ENCODE measurements at places on chromosomes 1 and 21. TPM values are rescaled to one million over a fixed set of nuclear protein-coding genes. Genes with fewer than 3 reads are reported as not detected.

SHE gene
- 44.3 TPM for total RNA-seq

C1orf210 gene
- total RNA-seq, result 40.8 TPM

PLD5 gene
- 0.54 TPM for total RNA-seq

RYR2 gene
- 6.6 TPM for total RNA-seq

HORMAD1 gene
- total RNA-seq, result not detected

CAPN9 gene
- total RNA-seq, result not detected

RAB4A gene
- total RNA-seq, result 73.6 TPM

OPRD1 gene
- total RNA-seq, result not detected

TPTE gene
- total RNA-seq, result 0.22 TPM

KIAA0040 gene
- total RNA-seq, result 28.4 TPM

CSMD2 gene
- 0.45 TPM for total RNA-seq

KCNH1 gene
- total RNA-seq, result not detected

MROH7 gene
- total RNA-seq, result 24.1 TPM

DAB1 gene
- total RNA-seq, result 0.13 TPM

DNA sequence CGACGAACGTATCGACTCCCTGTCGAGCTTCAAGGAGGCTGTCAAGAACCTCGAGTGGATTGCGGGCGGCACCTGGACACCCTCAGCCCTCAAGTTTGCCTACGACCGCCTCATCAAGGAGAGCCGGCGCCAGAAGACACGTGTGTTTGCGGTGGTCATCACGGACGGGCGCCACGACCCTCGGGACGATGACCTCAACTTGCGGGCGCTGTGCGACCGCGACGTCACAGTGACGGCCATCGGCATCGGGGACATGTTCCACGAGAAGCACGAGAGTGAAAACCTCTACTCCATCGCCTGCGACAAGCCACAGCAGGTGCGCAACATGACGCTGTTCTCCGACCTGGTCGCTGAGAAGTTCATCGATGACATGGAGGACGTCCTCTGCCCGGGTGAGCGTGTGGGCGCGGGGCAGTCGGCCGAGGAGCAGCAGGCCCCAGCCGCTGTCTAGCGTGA lies 28.0 kb downstream of the COL6A2 start:
- DNase-seq, result no peak

- DNase-seq, result no peak
These were observed 2.5 kb upstream of the DCAF8 start for GRCh38 chr1:160264795-160265307.

- DNase-seq, result peak; percentile 56
These were observed 20.7 kb upstream of the LAX1 start for GRCh38 chr1:203744075-203744972.

- peak; percentile 62 for DNase-seq
These were observed 106.4 kb downstream of the KCND3 start for GRCh38 chr1:111882986-111883560.

DNA sequence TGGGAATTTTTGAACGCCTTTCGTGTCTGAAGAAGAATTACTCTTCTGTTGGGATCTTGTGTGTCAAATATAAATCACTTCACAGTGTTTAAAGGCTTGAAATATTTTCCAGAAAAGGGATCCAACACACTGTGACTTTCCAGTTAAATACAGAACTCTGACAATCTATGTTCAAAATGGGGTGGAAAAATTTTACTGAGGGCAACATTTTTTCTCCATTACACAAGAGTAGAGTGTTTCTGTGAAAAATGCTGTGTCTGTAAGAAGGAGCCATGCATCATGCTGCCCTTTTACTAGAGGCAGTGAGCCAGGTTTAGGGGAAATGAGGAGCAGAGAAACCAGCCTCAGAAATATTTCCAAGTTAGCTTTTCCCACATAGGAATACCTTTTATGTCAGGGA lies 86.5 kb downstream of the VPS13D start:
- DNase-seq, result no peak

DNA sequence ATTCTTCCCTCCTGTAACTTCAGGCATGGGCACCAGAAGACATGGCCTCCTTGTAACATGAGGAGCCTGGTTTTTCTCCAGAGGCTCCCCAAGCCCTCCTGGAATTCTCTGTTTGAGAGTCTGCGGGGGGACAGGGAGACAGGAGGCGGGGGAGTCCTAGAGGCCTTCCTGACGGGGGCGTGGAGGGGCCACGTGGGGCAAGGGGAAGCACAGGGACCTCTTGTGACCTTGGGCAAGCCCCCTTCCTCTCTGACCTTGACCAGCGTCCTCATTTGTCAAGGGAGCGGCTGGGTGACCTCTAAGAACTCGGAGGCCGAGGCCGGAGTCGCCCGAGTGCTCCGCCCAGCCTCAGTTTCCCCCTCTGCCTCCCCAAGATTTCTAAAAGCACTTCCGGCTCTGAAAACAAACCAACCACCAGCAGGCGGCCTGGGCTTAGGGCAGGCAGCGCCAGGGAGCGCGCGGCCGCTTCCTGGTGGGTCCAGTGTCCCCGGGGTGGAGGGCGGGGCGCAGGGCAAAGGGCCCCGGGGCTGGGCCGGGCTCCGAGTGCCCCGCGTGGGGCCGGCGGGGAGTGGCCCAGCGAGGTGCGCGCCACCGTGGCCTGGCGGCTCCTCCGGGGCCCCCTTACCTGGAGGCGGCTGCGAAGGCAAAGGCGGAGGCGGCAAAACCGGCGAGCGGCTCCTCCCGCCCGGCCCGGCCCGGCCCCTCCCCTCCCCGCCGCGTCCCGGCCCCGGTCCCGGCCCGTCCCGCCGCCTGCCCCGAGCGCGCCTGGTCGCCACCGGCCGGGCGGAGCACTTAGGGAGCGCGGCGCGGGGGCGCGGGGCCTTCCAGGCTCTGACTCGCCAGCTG lies at the start of gene TMCO4:
TSS of gene TMCO4 (minus strand) at position 687 of the 846 bp plus-strand sequence. CDS start 19,158 bp downstream, outside the sequence.
- peak; percentile 82 for DNase-seq

GRCh38 chr1:56284928-56285327 lies 294.4 kb downstream of the PLPP3 start:
- DNase-seq, result no peak

DNA sequence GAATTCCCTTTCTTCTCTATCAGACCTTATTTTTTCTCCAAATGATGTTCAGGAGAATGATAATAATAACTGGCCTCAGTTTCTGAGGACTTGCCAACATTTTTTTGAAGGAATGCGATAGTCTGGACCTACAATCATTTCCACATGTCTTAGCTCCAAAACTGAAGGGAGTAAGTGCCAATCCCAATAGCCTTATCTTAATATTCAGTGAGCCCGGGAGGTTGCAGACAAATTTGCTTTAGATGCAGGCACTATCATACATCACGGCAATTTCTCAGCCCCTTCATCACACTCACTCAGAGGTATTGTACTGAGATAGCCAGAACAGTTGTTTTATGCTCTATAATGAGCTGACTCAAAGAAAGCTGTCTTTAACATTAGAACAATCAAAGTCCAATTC lies 796.9 kb downstream of the ADGRL2 start:
- DNase-seq, result no peak

- no peak for DNase-seq
These were observed 32.1 kb downstream of the RABGAP1L start for GRCh38 chr1:174191349-174191862.

DNA sequence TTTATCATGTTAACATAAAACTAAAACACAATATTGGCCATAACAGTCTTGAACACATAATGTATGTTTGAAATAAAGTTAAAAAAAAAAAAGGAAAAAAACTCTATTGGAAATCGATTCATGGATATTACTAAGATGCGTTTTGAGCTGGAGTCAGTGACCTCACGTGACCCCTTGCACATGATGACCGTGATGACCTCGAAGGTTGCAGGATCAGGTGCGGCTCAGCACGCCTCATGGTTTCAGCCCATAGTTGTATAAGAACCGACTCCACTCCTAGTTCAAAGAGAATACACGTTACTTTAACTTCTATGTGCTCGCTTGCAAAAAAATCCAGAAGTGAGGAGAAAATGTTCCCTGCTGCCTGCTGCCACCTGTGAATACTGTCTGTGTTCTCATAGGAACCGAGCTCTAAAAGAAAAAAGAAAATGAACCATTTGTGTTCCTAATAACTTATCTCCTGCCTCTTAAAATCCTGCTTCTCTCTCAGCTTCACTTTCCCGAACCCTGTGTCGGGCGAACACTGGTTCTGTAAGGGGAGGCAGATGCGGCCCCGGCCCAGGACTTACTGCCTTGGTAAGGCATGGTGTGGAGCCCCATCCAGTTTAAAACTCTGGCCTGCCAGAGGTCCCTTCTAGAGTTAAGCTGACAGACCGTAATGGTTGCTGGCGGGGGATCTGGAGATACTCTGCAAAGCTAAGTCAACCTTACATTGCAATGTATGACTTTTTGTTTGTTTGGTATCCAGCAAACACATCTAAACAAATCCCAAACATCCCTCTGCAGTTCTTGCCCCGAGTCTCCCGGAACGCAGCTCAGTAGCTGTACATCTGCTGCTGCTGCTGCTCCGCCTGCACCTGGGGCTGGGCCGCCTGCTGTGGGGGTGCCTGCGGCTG lies 33.8 kb upstream of the RIPK4 start:
- no peak for DNase-seq

DNA sequence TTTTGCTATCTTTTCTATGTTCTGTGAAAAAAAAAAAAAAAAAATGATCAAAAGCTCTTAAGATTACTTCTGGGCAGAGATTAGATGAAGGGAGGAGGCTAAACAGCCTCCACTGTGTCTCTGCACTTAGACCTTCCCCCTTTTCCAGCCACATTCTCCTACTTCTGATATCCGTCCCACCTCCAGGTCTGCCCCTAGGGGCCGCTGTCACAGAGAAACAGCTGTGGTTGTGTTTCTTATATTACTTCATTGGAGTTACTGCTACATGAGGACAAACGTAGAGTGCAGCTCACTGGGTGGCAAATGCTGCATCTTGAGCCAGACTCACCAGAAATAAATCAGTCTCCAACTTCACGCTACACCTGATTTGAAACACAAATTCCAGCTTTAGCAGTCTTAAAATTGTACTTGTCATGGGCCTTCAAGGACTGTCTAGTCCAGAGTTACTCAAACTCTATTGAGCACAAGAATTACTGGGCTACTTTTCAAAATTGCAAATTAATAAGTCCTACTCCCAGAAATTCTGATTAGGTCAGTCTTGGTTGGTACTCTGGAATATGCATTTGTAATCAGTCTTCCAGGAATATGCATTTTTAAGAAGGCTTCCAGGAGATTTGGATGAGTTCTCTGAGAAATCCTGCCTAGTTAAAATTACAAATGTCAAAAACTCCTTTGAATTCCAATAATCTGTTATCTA lies 125.2 kb upstream of the PTBP2 start:
- DNase-seq, result peak; percentile 52

DNA sequence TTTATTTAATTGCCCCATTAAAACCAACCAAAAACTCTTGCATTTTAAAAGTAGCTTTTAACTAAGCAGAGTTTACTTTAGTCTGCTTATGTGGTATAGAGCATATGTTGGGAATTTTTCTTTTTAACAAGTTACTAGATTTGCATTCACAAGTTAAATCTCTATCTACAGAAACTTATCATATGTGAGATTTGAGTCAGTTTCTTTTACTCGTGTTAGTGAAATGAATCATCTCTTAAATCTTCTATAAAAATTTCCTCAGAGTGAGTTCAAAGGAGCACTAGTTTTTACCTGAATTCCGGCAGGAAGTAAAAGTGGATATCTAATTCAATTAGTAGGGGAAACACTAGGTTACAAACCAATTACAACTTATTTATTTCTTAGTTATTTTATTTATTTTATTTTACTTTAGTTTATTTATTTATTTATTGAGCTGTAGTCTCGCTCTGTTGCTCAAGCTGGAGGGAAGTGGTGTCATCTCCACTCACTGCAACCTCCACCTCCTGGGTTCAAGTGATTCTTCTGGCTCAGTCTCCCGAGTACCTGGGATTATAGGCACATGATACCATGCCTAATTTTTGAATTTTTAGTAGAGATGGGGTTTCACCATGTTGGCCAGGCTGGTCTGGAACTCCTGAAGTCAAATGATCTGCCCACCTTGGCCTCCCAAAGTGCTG lies 1609.6 kb upstream of the B3GALT2 start:
- no peak for DNase-seq

DNA sequence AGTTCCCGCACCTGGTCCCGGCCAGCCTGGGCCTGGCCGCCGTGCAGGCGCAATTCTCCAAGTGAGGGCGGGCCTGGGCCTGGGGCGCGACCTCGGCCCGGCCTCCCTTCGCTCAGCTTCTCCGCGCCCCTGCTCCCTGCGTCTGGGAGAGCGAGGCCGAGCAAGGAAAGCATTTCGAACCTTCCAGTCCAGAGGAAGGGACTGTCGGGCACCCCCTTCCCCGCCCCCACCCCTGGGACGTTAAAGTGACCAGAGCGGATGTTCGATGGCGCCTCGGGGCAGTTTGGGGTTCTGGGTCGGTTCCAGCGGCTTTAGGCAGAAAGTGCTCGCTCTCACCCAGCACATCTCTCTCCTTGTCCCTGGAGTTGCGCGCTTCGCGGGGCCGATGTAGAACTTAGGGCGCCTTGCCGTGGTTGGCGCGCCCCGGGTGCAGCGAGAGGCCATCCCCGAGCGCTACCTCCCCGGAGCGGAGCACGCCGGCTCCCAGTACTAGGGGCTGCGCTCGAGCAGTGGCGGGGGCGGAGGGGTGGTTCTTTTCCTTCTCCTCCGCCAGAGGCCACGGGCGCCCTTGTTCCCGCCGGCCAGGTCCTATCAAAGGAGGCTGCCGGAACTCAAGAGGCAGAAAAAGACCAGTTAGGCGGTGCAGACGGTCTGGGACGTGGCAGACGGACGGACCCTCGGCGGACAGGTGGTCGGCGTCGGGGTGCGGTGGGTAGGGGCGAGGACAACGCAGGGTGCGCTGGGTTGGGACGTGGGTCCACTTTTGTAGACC lies 1.2 kb downstream of the OLIG1 start:
- no peak for DNase-seq

GRCh38 chr1:1124508-1124785 lies 8.6 kb upstream of the C1orf159 start:
- DNase-seq, result no peak

- DNase-seq, result no peak
These were observed 284.4 kb downstream of the SETD4 start for GRCh38 chr21:35775778-35776544.

DNA sequence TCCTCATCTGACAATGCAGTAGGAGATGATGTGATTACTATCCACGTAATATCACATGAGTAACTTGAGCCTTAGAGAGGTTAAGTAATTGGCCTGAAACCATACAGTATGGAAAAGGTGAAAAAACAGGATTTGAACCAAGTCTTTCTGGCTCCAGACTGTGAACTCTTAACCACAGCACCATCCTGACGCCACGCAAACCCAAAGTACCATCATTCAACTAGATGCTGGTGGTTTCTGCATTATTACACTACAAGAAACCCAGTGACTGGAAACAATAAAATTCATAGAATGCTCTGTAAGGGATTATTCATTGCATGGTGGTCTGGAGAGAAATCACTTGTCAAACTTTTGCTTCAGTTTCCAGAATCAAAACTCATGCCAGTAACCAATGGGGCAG lies 90.7 kb downstream of the MAB21L3 start:
- DNase-seq, result no peak

GRCh38 chr1:12220890-12221289 lies 8.9 kb upstream of the VPS13D start:
- no peak for DNase-seq

GRCh38 chr1:17561561-17561985 lies 22.1 kb downstream of the ARHGEF10L start:
- DNase-seq, result peak; percentile 27

GRCh38 chr1:42209526-42210251 lies 45.1 kb upstream of the GUCA2A start:
- DNase-seq, result no peak

All from thyroid gland (tissue), 4 donors.